ENCODE measurements at places on chromosomes 1 and 21.

GRCh38 chr1:244836135-244836521 is 670 bp downstream of the COX20 start:
- peak; percentile 28 for DNase-seq

GRCh38 chr1:171740356-171740863 is 1.5 kb downstream of the VAMP4 start:
- DNase-seq, result no peak

- DNase-seq, result no peak
Observed at GRCh38 chr1:230352537-230352936, 73.6 kb downstream of the PGBD5 start.

- no peak for DNase-seq
Observed at GRCh38 chr1:229781453-229781852, 155.4 kb downstream of the URB2 start.

DNA sequence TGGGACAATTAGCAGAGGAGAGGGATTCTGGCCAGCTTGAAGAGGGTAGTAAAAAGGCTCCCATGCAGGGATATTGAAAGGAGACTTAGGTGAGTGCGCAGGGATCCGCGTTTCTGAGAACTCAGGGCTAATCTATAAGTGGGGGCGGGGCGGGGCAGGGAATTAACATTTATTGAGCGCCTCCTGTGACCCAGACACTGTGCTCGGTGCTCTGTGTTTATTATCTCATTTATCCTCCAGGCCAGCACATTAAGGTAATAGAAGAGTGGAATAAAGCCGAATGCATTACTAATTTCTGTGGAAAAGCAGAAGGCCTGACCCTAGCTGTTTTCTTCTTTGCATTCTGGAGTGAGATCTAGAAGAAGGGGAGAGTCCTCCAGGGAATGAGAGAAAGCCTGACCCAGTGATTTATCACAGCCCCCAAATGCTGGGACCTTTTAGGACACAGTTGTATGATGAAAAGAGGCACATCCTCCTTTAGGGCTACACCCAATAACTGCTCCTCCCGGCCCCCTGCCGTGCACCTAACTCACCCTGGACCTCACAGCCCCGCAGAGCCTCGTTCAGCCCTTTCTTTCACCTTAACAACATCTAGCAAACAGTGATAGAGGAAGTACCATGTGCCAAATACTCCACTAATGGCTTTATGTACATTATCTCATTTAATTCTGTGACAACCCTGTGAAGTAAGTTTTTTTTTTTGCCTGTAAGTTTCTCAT is 317.6 kb downstream of the PBX1 start:
- DNase-seq, result no peak

DNA sequence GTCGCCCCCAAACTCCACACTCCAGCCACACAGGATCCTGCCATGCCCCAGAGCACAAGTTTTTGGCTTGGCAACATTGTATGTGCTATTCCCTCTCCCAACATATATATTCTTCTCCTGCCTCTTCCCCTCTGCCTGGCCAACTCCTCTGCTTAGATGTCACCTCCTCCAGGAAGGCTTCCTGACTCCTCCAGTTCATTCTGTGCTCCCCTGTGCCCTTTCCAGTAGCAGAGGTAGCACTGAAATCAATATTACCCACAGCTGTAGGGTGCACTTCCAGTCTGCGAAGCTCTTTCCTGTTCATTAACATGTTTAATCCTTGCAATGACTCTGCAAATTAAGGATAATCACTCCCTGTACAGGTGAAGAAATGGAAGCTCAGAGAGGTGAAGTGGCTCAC is 21.2 kb downstream of the ALDH4A1 start:
- DNase-seq, result no peak

DNA sequence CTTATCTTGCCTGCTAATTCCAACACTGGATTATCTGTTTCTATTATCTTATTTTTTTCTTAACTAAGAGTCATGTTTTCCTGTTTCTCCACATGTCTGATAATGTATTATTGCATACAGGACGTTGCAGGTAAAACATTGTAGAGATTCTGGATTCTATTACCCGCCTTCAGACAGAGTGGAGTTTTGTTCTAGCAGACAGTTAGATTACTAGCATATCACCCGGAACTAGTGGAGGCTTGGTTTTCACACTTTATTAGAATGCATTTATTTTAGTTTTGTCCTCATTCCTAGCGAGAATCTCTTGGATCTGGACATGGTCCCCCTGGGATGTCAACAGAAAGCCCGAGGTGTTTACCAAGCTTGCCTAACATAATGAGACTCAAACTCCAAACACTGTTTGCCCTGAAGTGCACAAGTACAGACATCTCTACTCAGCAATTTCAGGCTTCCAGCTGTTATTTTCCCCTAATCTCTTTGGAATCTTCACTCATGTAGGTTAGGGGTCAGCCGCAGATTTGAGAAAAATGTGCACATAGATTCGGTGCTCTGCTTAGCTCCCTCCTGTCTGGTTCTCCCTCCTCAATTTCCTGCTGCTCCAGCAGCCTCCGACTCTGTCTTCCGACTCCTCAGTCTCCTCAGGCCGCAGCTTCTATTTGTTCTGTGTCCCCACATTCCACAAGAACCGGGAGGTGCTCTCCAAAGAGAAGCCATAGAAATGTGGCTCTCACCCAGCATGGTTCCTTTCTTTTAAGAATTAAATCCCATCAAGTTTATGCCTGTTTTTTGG is 36.8 kb upstream of the PTPRF start:
- no peak for DNase-seq

DNA sequence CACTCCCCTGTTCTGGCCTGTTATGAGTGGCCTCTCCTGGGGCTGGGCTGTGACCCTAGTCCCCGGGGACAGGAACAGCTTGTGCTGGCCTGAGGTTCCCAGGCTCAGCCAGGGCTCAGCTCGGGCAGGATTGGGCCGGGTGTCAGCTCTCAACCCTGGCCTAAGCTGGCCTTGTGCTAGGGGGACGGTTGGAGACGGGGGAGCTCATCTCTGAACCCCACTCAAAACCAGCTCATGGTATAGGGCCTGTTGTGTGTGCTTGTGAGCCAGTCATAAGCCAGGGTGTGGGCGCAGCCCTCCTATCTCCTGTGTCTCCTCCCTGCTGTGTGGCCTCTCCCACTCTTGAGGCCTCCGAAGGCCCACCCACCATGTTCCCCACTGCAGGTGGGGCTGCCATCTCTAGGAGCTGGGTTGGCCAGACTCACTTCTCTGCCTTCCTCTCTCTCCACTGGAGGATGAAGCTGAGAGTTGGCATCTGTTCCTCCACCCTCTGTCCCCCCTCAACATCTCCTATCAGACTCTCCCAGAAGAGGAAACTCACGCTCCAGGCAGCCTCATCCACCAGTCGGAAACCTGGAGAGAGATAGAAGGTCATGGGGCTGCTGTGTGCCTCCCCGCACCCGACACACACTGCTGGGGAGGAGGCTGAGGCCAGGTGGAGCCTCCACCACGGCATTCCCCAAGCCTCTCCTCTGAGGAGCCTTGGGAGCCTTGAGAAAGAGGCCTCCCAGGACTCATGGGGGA is 1.4 kb downstream of the PEAR1 start:
- DNase-seq, result no peak

GRCh38 chr1:186409091-186409490 is 33.5 kb downstream of the ODR4 start:
- no peak for DNase-seq

DNA sequence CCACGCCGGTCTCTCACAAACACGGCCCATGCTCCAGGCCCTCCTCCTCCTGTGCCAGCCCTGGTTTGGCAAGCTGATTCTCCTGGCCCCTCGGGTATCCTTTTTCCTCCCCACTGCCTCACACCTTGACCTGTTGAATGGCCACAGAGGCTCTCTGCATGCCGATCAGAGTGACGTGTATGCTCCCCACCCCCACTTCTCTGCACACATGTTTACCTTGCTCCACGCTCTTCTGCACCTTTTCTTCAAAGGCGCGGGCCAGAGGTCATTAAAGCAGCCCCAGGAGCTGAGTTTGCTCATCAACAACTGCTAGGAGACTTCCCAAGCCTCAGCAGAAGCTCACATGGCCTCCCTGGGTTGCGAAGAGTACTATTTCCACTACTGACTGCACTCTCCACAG is 139.3 kb upstream of the EDN2 start:
- DNase-seq, result no peak

- no peak for DNase-seq
Observed at GRCh38 chr1:33997127-33998036, 133.5 kb downstream of the HMGB4 start.

GRCh38 chr1:65148548-65149350 is 746 bp downstream of the AK4 start:
- DNase-seq, result peak; percentile 47

DNA sequence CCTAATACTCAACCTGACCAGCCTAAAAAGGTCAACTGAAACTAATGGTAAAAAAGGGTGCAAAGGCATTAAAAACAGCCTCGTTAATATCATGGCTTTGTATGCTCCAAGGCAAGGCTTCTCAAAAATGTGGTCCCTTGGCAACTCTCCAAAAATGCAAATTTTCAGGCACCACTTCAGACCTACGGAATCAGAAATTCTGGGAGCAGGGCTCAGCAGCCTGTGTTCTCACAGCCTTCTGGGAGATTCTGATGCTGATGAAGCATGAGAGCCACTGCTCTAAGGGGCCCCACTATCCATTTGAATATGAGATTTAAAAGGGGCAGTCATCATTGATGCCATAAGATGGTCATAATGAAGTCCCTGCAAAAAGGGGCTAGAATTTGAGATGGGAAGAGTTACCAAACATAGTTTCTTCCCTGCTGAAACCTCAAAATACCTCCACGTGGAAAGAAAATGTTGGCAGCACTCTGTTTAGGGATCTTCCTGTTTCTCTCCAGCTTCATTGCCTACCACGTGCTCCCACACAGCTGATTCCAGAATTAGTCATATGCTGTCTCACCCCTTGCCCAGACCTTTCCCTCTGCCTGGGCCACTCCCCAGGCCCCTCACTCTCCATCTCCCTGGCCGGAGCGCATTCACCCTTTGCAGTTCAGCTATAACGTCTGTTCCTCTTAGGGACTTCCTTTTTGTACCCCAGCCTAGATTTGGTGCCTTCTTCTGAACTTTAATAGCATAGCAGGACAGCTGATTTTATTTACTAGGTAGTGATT is 46.7 kb downstream of the PHC2 start:
- DNase-seq, result no peak

- no peak for DNase-seq
Observed at GRCh38 chr1:78647238-78647637, 2.4 kb upstream of the IFI44 start.

DNA sequence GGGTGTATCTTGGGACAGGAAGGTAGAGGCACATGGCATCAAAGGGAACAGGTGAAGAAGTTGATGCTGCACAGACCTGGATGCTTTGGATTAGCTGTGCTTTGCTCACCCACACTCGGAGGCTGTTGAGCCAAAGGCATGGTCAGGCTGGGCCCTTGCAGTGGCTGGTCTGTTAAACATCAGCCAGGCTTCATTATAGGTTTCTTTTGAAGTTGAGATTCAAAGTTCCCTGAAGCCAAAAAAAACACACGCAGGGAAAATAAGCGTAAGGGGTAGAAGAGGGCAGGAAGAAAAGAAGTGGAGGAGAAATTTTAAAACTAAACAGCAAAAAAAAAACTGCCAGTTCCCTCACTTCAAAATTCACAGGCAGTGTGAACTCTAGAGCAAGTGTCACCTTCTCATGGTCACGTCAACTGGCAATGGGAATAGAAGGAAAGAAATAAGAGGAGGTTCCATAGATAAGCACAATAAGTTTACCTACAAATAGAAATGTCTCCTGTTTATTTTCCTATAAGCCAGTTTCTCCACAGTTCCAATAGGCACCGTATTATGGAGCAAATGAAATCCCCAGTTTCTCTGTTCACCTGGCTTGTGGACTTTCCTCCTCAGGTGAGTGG is 139.5 kb downstream of the PAPPA2 start:
- no peak for DNase-seq

GRCh38 chr1:188070848-188071247 is 1242.1 kb downstream of the PLA2G4A start:
- DNase-seq, result no peak

DNA sequence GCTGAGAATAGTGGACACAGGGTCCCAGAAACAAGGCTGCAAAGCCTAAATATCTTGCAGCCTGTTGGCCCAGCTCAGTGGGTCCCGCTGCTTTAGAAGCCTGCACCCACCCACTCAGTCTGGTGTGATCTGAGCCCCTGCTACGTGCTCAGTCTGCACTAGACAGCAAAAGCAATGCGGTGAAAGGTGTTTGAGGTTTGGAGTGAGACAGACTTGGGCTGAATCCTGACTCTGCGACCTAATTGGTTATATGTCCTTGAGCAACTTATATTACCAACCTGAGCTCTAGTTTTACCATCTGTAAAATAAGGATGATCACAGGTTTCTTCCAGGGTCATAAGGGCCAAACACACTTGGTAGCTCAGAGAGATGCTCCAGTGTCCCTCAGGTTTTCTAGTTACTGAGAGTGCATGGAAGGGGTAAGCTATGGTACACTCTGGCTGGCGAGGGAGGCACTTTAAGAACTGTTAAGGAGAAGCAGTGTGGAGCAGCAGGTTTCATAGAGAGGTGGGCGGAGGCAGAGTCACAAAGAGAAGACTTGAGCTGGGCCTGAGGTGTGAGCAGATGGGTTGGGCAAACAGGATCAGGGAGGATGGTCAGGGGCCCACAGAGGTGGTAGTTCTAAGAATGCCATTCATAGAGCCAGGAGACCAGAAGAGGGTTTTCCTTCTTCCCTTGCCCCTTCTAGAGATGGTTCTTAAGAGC is 10.1 kb downstream of the TMEM200B start:
- no peak for DNase-seq

DNA sequence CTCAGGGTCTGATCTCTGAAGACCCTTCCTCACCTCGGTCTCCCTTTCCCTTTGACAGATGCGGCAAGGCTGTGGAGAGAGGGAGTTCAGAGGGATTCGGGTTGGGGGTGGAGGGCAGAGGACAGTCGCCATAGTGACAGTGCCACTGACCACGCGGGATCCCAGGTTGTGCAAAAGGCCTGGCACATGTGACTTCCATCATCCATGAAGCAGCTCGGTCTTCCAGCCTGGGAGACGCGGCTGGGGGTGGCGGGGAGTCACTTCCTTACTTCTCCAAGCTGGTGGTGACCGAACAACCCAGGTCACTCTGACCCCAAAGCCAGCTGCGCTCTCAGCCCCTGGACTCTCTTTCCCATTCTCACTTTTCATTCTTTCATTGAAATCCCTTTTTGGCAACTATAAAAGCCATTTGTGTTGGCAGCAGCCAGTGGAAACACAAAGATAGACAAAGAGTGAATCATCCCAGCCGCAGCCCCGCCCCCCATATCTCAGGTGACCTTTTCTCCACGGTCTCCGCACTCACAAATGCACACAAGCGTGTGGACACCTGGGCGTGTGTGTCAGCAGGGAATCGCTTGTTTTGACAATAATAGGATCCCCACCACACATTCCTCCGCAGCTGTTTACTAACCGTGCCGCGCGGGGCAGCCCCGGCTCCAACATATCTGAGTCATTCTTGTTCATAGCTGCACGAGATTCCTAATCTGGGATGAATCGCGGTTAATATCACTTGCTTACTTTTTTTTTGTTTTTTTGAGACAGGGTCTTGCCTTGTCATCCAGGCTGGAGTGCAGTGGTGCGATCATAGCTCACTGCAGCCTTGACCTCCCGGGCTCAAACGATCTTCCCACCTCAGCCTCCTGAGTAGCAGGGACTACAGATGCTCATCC is 68.3 kb downstream of the DHRS3 start:
- peak; percentile 55 for DNase-seq

GRCh38 chr1:37792943-37793686 is 532 bp upstream of the MANEAL start:
- no peak for DNase-seq

Measured in 8988T (cell line).